ENCODE measurements at places on chromosomes 3 and 15.

DNA sequence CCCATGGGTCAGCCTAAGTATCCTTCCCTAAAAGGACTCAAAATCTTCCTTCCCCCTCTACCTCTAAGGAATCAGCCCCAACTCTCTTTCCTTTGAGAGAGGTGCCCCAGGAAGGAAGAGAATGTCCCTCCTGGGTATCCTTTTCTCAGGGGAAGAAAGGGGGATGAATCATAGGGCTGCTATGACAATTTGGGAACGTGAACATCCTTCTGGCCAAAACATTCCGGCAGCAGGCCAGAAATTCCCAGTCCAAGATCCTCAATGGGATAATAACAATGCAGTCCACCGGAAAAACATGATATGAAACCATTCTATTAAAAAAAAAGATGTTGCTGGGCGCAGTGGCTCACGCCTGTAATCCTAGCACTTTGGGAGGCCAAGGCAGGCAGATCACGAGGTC, 50.8 kb upstream of the CACNA2D3 start:
- no peak for DNase-seq

DNA sequence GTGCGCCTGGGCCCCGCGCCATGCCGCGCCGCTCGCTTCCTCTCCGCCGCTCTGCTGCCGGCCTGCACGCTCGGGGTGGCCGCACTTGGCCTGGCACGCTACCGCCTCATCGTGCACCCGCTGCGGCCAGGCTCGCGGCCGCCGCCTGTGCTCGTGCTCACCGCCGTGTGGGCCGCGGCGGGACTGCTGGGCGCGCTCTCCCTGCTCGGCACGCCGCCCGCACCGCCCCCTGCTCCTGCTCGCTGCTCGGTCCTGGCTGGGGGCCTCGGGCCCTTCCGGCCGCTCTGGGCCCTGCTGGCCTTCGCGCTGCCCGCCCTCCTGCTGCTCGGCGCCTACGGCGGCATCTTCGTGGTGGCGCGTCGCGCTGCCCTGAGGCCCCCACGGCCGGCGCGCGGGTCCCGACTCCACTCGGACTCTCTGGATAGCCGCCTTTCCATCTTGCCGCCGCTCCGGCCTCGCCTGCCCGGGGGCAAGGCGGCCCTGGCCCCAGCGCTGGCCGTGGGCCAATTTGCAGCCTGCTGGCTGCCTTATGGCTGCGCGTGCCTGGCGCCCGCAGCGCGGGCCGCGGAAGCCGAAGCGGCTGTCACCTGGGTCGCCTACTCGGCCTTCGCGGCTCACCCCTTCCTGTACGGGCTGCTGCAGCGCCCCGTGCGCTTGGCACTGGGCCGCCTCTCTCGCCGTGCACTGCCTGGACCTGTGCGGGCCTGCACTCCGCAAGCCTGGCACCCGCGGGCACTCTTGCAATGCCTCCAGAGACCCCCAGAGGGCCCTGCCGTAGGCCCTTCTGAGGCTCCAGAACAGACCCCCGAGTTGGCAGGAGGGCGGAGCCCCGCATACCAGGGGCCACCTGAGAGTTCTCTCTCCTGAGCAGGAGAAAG, 951 bp downstream of the GPR62 start:
- no peak for DNase-seq

DNA sequence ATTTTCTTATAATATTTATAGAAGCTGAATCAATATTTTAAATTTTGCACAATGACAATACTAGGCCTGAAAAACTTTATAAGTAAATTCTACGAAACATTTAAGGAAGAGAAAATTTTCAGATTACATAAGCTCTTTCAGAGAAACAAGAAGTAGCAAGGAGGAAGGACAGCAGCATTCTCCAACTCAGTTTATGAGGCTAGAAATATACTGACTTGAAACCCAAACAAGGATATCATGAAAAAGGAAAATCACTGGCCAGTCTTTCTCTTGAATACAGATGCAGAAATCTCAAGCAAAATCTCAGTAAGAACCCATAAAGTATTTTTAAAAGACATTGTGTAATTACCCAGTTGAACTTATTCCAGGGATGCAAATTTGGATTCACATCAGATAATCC, 121.3 kb downstream of the STAC start:
- no peak for DNase-seq

- DNase-seq, result no peak
Observed at GRCh38 chr3:123038751-123039150, 11.2 kb upstream of the SEMA5B start.

DNA sequence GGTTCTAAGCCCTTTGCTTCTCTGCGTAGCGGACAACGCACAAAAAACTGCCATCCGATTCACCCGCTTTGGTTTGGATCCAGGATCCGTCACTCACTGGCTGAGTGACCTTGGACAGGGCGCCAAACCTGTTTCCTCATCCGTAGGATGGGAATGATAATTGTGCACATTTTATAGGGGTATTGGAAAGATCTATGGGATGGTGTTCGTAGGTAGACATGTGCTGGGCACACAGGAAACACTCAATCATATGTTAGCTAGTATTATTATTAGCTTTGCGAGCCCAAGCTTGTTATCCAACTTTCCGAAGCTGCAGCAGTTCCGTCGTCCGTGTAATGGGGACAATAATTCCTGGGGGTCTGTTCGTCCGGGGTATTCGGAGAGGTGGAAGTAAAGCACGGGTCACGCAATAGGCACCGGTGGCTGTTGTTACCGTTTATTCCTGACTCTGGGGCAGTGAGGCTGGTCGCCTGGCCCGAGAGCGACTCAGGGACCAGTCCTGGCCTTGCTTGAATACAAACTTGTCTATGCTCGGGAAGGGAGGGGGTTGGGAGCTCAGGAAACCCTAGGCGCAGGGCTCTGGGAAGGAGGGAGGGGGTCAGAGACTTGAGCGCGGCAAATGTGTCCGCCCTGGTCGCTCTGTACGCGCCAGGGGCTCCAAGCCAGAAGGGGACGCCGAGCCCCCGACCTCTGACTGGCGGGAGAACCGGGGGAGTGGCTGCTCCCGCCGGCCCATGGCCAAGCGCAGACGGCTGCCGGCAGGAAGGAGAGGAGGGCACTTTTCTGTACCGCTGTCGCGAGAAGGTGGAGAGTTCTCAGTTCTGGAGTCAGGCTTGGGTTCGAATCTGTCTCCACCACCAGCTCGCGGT, 1.3 kb downstream of the SPSB4 start:
- no peak for DNase-seq

DNA sequence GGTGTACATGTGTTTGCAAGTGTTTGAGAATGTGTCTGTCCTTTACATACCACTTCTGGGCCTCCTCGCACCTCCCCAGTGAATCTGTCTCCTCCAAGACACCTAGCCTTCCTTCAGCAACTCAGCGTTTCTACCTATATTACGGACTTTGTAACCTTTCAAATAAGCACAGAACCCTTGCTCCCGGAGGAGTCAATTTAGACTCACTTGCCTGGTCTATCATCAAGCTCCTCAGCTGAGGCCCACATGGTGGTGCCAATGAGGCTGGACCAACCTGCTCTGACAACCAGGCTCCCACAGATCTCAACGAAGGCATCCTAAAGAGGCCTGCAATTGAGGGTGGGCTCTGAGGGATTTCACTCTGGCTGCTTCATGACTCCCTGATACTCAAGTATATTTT, 32.8 kb upstream of the TIMP4 start:
- DNase-seq, result no peak

GRCh38 chr3:181855825-181856224, 144.1 kb downstream of the SOX2 start:
- DNase-seq, result no peak

- no peak for DNase-seq
Observed at GRCh38 chr3:102122527-102122926, 273.2 kb downstream of the NFKBIZ start.

DNA sequence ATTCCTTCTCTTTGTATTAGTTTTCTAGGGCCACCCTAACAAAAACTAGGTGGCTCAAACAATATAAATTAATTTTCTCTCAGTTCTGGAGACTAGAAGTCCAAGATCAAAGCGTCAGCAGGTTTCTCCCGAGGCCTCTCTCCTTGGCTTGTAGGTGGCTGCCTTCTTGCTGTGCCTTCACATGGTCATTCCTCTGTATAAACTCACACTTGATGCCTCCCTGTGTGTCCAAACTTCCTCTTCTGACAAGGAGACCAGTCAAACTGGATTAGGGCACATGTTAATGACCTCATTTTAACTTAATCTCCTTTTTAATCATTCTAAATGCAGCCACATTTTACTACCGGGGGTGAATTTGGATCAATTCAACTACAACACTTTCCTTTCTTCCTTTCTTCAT, 691.1 kb downstream of the DIPK2A start:
- no peak for DNase-seq

DNA sequence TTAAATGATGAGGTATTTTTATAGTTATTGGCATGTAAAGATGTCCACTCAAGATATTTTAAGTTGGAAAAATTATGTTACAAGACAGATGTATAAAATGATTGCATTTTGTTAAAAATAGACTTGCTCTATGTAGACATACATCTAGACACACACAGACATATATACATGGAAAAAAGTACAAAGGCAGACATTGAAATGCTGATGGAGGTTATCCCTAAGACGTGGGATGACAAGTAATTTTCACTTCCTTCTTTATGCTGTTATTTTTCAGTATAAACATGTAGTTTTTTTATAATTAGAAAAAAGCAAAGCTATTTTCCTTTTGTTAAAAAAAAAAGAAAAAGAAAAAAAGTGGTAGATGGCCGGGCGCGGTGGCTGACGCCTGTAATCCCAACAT, 7.2 kb downstream of the HOMER2 start:
- DNase-seq, result no peak

GRCh38 chr3:193977622-193978021, 158.3 kb upstream of the HES1 start:
- DNase-seq, result no peak

DNA sequence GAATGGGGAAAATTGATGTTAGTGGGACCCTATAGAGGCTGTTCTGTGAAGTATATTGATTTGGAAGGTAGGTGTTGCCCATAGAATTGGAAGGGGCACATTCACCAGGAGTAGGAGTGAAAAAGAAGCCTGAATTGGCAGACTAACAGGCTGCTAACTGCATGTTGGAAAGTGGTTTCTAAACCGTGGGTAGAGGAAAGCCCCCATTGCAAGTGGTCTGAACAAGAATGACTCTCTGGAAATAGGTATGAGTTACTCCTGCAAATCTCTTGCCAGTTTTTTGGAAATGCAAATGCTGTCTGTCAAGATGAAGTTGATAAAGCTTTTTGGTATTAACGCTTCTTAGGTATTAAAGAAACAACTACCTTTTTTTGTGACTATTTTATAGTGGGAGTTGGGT, 3.5 kb downstream of the UBE2E1 start:
- no peak for DNase-seq

DNA sequence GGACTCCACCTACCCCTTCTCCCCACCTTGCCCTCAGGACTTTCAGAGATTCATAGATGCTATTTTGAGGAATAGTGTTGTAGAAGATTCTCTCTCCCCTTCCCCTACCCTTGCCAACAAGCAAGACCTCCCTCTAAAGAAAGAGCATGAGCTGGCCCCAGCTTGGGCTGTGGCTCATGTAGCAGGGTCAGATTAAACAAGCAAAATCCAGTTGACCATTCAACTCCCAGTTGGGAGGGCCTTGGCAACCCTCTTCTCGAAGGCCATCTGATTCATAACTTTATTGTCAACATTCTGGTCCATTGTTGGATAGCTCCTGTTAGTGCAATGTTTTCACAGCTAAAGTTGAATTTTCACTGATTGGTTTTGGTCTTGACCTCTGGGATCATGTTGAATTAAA, 41.1 kb downstream of the TNFAIP8L3 start:
- DNase-seq, result no peak

- no peak for DNase-seq
Observed at GRCh38 chr3:45145681-45146614, at the start of gene CDCP1. Gene CDCP1 (minus strand): TSS chr3:45146378. CDS start chr3:45146287, 91 bp downstream.

DNA sequence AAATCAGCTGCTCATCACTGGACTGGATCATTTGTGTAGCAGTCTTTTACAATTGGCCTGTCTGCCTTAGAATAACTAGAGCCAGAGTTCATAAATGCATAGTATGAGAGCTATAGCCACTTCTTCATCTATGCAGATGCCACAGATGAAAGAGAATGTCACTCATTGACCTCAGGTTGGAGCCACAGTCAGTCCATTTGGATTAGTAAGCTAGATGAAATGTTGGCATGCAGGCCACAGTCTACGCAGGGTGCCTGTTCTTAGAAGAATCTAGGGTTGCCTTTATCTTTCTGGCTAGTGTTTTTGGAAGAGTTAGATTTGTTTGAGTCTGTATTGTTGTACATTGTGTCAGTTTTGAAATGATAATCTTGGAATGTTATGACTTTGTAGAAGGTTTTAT, 25.4 kb upstream of the EDEM1 start:
- no peak for DNase-seq

- no peak for DNase-seq
Observed at GRCh38 chr15:89806559-89807550, 7.8 kb downstream of the ANPEP start.

DNA sequence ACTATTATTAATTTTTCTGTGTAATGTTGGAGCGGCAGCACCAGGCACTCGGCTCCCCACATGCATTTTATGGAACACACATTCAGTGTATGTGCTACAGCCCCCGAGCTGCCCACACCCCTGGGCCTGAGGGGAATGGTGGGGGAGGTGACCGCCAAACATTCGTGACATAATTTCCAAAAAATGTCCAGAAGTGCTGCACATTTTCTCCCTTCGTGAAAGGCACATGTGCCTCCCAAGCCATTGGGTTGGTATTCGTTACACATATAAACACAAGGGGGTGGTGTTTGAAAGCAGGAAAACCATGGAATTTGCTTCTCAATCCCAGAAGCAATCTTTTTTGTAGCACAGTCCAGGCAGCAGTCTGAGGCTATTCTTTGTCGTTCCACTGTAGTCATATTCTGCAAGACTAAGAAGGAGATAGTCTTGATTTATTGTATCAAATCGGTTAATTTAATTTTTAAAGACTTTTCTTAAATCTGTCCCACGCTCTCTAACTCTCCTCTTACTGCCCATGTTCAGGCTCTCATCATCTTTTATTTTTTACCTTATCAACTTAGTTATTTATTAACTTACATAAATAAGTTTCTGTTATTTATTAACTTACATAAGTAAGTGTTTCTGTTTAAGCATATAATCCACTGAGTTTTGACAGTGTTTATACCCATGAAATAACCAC, 39.2 kb upstream of the POLR2M start:
- no peak for DNase-seq

All from activated naive CD8-positive, alpha-beta T cell treated with anti-CD3 and anti-CD28 coated beads, Interleukin-2, amount 50 U/mL, for 16 hours (primary cell).